DMS79 (cell line): ENCODE measurements at places on chromosomes 11 and 22.
A peak's percentile ranks its signal among the peaks of the same experiment; 100 is the strongest.

- no peak for DNase-seq
Observed at GRCh38 chr11:94028436-94028835, 7.3 kb downstream of the HEPHL1 start.

- DNase-seq, result no peak
Observed at GRCh38 chr22:41305646-41306045, 4.3 kb downstream of the ZC3H7B start.

DNA sequence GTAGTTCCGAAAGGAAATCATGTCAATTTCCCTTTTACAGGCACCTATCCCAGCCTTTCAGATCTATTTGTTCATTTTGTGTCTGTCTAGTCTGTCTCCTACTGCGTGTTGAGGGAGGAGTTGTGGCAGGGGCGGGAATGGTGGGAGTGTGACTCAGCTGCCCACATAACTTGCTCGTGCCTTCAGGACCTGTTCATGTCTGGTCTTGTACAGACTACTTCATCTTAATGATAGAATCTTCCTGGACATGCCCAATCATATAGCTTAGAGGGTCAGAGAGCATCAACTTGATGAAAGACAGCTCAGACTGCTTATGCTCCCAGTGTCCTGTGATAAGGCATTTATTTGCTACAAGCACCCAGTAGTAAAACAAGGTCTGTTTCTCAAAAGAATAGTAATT is 61.0 kb upstream of the BIRC3 start:
- no peak for DNase-seq

DNA sequence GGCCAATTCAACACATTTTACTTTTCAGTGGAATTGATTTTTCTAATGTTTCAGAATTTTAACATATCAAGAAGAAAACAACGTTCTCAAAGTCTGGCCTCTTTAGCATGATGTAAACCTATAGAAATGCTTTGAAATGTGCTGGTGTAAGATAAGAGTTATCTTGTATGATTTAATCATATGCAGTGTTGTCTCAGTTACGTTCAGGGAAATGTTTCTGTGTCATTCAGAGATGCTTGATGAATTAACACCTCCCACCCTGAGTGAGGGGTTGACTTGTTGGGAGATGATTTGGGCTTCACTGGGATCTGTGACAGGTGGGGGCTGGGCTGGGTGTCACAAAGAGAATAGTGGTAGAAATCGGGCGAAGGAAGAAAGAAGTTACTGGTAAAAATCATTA is 15.7 kb upstream of the MYO18B start:
- DNase-seq, result no peak

- peak; percentile 85 for DNase-seq
Observed at GRCh38 chr11:123072332-123072761, 10.4 kb upstream of the HSPA8 start.

- DNase-seq, result no peak
Observed at GRCh38 chr11:119488256-119488995, 65.5 kb upstream of the THY1 start.
